ENCODE measurements at places on chromosomes 5 and 9.

- no peak for DNase-seq
These were observed 56.6 kb upstream of the CAMK4 start for GRCh38 chr5:111167551-111167950.

- peak; percentile 0 for DNase-seq
These were observed 719.0 kb downstream of the PTPRD start for GRCh38 chr9:9893837-9894236.

- DNase-seq = no peak
These were observed 8.8 kb downstream of the HOMER1 start for GRCh38 chr5:79505138-79505537.

DNA sequence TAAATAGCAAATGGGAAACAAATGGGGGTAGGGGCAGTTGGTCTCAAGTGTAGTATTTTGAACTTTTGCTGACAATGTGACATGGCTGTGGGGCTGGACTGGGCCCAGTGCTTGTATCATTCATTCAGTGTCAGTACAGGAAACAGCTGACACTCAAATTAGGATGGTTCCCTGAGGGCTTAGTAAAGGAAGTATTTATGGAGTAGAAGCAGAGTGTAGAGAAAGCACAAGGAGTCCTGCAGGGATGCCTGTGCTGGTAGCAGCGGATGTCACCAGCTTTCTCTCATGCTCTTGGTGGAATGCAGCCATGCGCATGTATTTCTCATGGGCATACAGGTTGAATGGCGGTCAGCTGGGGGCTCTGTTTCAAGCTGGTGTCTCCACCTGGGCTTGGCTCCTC lies 72.9 kb upstream of the SLC44A1 start:
- DNase-seq = peak; percentile 59

GRCh38 chr5:55003432-55004065 lies 18.2 kb upstream of the ESM1 start:
- DNase-seq = no peak

- DNase-seq = peak; percentile 52
These were observed 58.3 kb upstream of the NXNL2 start for GRCh38 chr9:88476491-88477271.

DNA sequence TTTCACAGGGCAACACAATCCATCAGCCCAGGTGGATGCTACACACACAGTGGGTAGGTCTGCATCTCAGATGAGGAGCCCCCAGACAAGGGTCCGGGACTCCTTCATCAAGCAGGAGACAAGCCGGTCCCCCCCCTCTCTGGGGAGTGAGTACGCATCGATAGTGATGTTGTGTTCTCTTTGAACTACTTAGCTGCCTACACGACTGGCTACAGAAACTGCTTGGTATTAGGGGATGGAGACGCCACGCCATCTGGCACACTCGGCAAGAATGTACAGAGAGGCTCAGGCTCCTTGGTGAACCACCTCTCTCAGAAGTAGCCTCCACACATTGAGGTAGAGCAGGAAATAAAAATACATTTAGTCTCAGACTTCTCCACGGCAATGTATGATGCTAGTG lies 179.8 kb downstream of the CNTNAP3 start:
- DNase-seq = no peak

GRCh38 chr5:166074582-166075481 lies 2216.6 kb upstream of the WWC1 start:
- peak; percentile 82 for DNase-seq

DNA sequence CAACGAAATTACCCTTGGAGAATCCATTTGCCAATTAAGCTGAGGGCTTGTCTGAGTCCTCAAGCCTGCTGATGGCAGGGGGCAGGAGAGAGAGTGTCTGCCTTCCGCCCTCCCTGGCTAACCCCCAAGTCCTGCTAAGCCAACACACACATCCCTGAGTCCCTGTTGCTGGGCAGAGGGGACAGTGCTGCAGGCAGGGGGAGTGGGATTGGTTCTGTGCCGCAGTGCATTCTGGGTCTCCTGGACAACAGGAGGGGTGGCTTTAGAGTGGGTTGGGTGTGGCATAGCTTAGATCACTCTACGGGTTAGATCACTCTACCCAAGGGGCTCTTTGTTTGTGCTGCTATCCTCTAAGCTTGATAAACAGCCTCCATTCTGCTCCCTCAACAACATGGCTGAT lies 427.7 kb downstream of the CDK5RAP2 start:
- DNase-seq = peak; percentile 87

- no peak for DNase-seq
These were observed 21.8 kb upstream of the FKTN start for GRCh38 chr9:105535920-105536668.

DNA sequence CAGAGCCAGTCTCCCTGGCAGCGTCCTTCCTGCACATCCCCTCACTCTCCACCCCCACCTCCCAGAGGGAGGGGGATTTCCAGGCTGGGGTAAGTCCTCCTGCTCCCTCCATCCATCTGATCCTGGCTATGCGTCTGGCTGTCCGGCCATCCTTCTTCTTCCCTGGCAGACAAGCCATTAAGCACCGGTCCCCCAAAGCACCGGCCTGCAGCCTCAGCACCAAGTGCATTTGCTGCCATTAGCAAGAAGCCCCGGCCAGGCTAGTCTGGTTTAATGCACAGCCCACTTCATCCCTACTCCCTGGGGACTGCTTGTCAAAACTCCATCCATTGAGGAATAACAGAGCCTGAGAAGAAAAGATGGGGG lies 208.7 kb upstream of the IER5L start:
- DNase-seq = no peak

- no peak for DNase-seq
These were observed 31.0 kb downstream of the PSMB7 start for GRCh38 chr9:124384210-124384609.

GRCh38 chr9:20732118-20732517 lies 48.1 kb downstream of the FOCAD start:
- DNase-seq = peak; percentile 59

- no peak for DNase-seq
These were observed 21.6 kb upstream of the PCDHA1 start for GRCh38 chr5:140764177-140764973.

- DNase-seq = no peak
These were observed 179.3 kb downstream of the FSTL4 start for GRCh38 chr5:133432956-133433532.

DNA sequence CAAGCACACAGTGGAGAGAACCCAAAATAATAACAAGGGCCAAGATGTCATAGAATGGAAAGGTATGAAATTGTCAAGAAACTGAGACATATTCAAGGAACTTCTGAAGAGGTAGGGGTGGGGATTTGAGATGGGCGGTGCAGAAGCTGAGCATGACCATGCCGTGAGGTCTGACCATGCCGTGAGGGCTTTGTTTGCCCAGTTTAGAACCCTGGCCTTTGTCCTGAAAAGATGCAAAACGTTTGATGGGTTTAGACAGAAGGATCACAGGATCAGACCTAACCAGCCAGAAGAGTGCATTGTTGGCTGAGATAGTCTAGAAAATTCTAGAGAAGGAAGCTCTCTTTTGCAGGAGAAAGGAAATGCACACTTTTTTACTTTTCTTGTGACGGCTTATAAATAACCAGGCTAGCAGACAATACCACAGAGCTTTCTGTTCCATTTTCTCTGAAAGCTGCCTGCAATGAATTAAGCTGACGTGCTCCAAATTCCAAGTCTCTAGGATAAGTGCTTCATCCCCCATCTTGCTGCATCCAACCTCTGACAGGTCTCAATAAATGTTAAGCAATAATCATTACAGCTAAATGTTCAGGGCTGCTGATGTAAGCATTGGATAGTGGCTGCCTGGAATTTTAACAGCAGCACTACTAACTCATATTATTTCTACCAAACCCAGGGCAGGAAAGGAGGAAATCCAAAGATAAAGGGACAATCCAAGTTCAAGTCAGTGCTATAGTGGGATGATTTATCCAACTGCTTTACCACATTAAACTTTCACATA lies 110.9 kb upstream of the IL6ST start:
- no peak for DNase-seq

DNA sequence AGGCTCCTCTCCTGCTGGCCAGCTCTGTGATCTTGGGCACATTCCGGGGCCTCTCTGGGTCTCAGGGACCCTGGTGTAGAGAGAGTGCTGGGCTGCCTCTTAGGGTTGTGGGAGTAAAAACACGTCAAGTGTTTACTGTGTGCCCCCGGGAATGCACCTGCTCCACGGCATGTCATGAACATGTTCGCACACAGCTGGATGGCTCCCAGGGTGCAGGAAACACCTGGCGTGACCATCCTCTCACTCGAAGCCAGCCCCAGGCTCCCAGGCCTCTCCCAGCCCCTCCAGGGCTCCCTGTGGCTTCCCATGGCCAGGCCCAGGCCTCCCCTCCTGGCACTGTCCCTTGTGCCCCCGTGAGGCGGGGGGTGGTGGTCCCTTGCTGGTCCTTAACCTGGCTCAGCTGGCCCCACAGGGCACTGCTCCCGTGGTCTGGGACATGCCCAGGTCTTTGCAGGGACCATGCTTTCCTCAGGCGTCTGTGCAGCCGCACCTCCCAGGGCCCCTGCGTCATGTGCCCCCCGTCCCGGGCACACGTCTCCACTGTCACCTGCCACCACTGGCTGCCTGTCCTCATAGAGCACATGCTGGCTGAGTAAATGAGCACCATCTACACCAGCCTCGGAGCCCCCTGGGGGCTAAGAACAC lies 44.9 kb downstream of the SLC6A3 start:
- no peak for DNase-seq

DNA sequence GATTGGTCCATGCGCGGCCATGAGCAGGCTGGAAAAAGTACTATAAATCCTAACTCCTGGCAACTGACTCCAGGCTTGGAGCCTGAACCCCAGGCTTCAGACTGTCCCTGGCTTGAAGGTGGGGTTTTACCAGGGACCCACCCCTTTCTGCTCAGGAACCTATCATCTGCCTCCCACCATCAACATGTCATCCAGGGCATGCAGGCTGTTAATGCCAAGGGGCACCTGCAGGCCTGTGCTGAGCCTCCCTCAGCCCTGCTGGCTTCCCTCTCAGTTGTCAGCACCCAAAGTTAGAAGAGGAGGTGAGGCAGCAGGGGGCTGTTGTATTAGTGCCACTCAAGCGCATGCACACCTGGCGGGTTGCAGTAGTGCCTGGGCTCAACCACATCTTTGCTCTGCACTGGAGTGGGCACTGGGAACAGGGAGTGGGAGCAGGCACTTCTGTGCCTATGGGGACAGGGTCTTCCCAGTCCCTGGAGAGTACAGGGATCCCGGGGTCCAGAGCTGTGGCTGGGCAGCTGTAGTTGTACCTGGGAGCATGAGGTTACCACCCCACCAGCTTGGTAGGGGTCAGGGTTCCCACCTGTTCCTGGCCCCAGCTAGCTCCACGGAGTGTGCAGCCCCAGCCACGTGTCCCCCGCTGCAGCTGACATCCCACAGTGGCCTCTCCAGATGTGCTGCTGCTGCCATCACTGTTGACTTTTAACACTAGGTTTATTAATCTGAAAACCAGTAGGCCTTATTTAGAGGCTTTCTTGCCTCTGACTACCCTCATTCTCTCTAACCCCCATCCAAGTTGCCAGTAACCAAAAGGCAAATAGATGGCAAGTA lies 306.2 kb upstream of the RIOK2 start:
- DNase-seq = no peak

DNA sequence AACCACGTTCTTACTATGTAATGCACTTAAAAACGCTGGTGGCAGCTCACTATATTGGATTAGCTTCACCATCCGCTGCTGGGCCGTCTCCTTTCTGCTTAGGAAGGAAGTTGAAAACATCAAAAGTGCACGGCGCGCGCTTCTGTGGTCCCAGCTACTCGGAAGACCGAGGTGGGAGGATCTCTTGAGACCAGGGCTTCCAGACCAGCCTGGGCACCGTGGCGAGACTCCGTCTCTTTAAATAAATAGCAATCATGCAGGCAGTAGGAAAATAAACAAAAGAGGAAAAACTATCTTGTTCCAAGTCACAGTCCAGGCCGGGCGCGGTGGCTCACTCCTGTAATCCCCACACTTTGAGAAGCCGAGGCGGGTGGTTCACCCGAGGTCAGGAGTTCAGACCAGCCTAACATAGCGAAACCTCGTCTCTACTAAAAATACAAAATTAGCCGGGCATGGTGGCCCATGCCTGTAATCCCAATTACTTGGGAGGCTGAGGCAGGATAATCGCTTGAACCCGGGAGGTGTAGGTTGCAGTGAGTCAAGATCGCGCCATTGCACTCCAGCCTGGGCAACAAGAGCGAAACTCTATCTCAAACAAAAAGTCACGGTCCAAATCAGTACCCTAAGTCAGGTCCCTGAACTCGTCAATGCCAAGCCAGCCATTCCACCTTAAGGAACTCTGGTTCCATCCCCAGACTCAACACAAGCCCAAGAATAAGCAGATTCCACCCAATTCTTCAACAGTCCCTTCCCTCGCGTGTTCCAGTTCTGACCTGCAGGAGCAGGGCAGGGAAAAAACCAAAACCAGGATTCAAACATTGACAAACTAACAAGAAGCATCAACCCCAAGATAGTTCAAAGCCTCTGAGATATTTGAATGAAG lies 1.0 kb upstream of the GOLGA1 start:
- peak; percentile 63 for DNase-seq

DNA sequence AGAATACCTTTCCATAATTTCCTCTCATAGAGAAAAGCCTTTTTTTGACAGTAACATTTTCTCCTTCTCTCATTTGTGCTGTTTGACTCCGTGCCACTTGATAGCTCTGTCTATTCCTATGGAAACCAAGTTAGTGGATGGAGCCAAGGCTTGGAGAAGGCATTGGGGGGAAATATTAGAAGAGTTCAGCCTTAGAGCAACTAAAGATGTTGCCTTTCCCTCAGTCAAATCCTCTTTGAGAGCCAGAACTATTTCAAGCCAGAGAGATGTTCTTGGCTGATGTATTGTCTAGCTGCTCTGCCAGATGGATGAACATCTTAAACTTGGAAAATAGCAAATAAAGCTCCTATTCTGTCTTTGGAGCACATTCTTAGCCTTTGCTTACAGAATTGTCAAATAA lies 112.4 kb downstream of the INVS start:
- no peak for DNase-seq

DNA sequence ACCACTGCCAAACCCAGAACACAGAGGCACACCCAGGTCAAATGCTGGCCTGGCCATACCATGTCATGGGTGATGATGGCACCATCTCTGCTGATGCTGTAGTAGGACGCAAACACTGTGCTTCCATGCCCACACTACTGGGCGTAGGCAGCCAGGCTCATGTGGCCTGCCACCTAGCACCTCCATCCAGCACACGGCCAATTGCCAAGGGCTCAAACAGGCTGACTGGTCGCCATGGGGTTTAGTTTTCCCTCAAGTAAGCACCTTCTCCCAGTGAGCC lies 39.4 kb downstream of the BICD2 start:
- no peak for DNase-seq

- DNase-seq = no peak
These were observed 566 bp upstream of the CEP78 start for GRCh38 chr9:78235256-78235761.

DNA sequence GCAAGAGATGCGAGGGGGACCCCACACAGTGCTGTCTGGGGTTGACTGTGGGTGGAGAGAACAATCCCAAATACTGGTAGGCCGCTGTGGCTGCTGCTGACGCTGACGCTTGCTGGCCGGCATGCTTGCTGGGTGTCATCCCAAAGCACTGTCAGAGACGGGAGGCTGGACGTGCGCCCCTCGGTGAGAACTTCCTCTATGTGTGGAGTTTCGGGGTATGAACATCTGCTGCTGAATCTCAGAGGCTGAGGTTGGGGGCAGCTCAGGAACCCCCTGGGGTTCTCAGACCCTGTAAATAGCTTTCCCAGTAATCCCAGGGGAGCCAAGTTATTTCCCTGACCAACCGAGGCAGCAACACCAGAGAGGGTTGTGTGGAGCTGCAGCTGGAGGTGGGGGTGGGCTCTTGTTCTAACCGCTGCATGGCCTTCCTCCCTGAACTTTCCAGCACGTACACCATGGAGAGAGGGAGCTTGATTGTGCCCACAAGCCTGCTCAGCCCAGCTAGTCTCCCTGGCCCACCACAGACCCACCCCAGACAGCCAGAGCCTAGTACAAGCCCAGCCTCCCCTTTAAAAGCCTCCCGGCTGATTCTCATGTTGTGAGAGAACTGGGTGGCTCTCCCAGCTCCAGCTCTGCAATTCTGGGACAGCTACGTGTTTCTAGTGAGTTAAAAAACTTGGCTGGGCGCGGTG lies 21.8 kb upstream of the SLC12A7 start:
- DNase-seq = no peak
